ENCODE measurements at places on chromosomes 7 and 10.
A peak's percentile ranks its signal among the peaks of the same experiment; 100 is the strongest.

DNA sequence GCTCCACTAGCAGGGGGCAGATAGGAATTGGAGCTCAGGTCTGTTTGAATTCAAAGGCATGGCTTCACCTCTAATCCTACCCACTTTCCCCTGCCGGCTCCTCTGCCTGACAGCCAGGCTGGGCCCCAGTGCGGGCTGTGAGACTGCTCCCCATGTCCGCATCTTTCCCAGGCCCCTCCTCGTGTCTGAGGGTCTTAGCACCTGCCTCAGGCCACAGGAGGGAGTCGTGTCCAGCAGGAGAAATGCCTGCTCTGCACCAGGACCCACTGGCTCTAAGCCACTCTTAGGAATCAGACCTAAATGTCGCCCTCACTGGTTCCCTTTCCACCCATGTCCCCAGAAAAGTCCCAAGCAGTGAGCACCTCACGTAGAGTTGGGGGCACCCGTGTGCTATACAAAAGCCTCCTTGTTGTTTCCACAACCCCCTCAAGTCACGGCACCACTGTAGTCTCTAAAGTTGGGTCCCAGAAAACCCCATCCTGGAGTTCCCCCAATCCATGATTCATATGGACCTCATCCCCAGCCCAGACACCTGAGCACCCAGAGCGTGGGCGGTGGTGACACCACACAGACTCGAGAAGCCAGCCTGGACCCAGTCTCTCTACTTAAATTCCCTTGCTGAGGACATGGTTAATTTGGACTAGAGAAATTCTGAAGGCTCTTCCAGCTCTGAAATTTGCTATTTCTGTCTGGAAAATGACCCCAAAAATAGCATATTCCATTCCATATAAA, 466.4 kb upstream of the ZMIZ1 start:
- no peak for DNase-seq

DNA sequence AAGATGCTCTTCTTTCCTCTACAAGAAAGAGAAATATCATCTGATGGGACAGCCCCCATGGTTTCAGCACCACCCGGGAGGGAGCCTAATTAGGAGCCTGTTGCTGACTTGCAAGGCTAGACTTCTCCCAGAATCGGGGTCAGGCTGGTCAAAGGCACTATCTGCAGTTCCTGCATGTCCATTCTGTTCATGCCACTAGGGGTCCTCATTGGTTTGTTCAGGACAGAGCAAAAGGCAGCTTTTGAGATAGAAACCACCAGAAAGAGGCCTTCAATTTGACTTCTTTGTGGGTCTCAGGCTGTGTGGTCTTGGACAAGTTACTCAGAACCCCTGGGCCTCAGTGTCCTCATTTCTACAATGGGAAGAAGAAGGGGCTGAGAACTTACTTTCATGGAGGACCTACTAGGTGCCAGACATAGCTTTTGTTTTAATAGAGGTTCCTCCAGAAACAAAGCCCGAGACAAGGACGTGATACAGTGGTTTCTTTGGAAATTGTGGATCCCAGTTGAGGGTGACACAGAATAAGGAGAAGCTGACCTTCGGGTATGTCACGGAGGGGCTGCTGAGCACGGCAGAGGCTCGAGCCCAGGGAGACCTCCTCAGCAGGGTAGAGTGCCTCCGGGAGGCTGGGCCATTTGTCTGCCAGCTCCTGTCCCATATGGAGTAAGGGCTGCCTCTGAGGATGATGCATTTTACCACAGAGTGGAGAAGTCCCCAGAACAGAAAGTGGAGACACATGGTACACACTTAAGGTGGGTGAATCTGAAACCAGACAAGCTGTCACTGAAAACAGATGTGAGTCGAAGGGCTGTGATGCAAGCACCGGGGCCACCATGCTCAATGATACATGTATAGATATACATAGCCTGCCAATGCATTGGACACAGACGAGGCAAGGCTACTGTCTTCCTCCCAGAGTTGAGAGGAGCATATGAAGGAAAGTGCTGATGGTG, 33.1 kb upstream of the NEUROD6 start:
- peak; percentile 92 for DNase-seq

DNA sequence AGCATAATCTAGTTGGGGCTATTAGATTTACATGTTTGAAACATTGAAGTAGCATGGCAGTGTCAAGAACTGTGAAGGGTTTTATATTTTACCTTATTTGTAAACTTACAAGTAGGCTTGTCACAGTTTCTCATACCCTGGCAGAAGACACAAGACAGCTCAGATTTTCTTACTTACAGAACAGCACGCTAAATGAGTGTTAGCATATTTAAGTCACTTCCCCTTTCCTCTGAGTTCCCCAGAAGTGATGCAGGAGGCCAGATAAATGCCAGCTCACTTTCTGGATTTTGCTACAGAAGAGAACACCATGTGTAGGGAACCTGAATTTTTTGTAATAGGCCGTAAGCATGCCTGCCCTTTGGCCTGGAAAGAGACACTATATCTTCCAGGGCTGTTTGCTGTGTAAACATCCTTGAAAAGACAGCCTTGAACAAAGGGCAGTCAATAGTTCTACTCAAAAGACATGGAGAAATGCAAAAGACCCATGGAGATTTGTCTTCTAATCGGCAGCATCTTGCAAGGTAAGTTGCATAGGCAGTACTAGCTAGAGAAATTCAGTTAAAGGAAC, 279.1 kb downstream of the PHF14 start:
- no peak for DNase-seq

- peak; percentile 71 for DNase-seq
Measured at GRCh38 chr7:29345590-29345989, 151.0 kb downstream of the CHN2 start.

GRCh38 chr7:76423666-76424412, 911 bp upstream of the ZP3 start:
- peak; percentile 62 for DNase-seq

DNA sequence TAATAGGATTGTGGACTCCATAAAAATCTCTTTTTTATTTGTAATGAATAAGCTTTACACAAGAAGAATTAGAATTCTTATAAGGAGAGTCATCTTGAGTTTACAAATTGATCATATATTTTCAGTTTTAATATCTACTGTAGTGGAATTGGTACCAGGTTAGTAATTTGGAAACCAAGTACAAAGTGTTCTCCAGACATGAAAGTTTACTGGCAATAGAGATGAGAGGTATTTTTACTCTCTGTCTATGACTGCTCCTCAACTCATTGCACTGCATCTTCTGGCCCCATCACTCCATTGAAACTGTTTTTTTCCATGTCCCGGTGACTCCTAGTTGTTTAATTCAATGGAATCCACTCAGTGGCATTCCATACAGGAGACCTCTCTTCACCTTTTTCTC, 164.5 kb upstream of the SMIM30 start:
- no peak for DNase-seq

- DNase-seq, result no peak
Measured at GRCh38 chr7:93211228-93211818, 14.9 kb downstream of the HEPACAM2 start.

DNA sequence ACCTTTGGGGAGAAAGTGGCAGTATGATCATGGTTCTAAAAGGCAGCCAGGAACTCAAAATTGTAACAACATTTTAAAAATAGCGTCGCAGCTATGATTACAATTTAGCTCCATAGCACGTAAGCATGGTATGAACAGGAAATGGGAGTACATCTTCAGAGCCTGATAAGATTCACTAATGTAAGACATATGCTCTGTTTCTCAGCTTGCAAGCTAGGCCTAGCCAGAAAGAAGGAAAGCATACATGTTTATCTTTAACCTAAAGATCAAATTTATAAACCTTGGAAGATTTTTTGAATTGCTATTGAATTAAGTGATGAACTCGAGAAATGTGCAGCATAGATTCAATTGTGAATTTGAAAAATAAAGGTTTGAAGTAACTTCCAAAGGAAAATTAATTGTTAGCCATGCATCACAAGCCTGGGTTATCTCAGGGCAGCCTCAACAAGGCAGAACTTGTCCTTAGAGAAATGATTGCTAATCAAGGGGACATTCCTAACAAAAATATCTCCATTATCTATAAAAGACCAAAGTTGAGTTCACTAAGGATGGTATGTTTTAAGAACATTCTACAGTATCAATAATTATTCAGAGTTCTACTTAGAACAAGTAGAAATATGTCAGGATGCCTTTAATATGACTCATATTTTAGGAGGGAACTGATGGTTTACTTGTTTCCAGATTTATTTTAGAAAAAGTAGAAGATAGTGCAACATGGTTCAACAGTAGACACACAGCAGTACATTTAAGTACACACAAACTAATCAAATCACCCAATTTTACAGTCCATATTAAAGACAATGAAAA, 38.8 kb upstream of the SEPTIN7 start:
- DNase-seq, result no peak

DNA sequence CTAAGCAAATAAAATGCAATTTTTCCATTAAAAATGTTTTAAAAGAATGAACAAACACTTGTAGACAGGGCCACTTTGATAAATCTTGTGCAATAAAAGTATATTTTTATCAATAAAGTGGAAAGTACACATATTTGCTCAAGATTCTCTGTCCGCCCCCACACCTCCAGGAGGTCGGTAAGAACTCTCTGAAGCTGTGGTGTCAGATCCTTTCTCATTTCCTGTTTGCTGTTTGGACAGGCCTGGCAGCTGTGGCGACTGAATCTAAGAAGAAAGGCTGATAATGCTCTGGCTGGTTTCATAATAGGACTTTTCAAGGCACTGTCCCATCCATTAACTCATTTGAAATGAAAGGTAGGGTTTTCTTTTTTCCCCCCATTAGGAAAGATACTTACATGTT, 15.3 kb upstream of the ASB4 start:
- DNase-seq, result peak; percentile 38

DNA sequence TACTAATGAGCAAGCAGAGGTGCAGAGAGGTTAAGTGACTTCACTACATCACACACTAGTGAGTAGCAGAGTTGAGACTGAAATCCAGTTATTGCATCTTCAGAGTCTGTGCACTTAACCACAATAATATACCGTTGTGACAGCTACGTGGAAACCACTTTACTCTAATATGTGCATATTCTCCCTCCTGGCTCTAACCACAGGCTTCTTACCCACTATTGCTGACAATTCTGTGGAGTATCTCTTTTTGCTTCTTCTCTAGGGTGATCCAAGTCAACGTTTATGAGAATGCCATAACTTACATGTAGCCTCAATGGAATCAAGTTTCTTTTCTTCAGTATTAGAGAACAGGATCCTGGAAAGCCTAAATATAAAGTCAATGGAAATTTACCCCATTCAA, 64.2 kb upstream of the MEOX2 start:
- DNase-seq, result no peak

GRCh38 chr7:114588506-114588905, 173.9 kb downstream of the FOXP2 start:
- DNase-seq, result no peak

DNA sequence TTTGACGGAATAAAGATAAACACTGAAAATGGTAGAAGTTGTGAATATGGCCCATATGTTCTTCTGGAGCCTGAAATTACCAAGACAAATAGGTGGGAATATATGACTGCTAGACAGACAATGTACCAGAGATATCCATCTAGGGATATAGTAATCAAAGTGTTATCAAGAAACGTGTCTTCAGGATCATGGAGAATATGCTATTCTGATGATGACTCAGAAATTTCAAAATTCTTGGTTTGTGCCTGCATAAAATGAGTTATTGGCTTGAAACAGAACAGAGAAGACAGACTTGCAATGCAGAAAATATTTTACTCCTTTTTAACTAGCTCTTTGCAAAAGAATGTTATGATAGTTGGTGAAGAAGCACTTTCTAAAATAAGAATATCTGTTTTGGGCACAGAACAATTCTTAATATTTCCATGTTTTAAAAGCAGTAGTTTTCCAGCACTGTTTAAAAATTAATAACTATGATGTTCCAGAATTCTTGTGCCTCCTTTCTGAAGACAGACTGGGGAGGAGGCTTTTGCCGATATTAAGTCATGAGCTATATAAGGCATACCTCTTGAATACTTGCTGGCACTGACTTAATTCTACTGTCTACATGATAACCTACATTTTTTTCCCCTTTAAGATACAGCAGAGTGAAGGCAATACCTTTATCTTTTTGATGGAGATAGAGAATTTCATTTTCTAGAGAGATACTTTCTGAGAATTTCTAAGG, 34.4 kb upstream of the CABCOCO1 start:
- DNase-seq, result no peak

DNA sequence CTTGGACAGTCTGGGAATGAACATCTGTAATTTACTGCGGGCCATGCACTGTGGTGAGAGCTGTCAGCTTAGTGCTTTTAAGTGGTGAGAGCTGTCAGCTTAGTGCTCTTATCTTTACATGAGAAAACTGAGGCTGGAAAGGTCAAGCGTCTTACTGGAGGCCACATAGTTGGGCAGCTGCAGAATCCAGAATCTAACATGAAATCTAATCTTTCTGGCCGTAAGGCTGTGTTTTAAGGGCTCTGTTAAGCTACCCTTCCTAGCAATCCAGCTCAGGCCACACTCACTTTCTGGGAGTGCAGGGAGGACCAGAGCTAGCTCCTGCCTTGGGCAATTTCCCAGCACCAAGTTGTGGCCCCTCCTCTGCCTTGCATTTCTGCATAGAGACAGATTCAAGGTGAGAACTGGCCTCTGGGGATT, 70.2 kb downstream of the SORCS3 start:
- peak; percentile 82 for DNase-seq

DNA sequence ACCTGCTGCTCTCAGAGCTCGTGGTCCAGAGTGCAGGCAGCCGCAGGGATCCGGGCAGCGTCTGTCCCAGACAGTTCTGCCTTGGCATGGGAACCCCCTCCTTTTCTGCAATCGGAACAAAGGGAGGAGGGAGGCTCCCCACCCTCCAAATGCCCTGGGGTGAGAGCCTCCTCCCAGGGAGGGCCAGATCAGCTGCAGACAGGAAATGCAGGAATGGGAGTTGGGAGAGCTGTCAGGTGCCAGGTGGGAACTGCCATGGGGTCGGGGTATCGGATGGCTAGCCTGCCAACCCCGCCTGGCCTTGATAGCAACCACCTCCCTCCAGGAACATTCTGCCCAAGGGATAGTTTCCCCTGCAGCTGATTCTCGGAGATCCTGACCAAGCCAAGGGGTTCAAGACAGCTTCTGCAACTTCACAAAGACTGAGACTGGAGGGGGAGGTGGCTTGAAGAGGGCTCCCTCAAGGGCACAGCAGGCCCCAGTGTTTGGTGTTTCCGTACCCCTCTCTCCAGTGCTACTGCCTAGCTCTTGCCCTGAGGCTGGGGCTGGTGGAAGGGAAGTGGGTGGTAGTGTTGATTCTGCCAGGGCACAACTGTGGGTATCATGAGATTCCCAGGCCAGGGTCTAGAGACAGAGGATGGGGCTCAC, at the start of gene CALML5:
Gene CALML5, minus strand, starts transcription at position 78 of the 648 bp plus-strand sequence. CDS start 132 bp downstream, outside the sequence.
- DNase-seq, result no peak

- DNase-seq, result no peak
Measured at GRCh38 chr10:109475711-109476421, 447.4 kb downstream of the XPNPEP1 start.

DNA sequence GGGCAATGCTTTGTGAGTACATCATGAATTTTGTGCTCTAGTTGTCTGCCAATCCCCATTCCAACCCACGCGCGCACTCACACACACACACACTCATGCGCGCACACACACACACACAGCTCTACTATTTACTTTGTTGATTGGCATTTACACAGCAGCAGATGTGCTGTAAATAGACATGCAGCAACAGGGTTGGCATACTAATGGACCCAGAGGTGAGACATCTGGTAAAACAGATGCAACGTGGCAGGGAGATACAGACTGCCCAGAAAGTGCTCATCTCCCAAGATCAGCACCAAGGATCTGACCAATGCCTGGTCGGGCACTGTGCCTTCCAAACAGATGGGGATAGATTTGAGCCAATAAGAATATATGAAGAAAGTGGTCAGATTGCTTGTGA, 873.0 kb downstream of the SORCS3 start:
- DNase-seq, result no peak

Measured in mesendoderm (in vitro differentiated cells).